CD4-positive, alpha-beta T cell (primary cell): ENCODE measurements at places on chromosomes 13 and 19.
A peak's percentile ranks its signal among the peaks of the same experiment; 100 is the strongest.

DNA sequence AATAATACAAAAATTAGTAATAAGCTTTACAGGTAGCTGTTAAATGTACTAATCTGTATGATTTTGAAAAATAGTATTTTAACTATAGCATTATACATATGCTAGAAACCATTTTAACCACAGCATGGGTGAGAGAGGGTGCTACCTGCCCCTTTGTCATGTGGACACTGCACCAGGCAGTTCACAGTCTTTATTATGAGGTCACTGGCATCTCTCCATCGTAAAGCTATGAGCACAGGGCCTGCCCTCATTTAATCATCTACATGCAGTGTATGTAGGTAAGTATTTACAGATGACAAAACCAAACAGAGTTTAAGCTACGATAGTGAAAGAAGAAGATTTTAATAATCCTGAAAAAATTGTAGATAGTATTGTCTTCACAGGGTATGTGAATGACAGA is 21.7 kb downstream of the EDNRB start:
- H3K36me3 ChIP-seq, result no peaks in the 10 kb centered on the region
- H3K27me3 ChIP-seq, result no peaks in the 10 kb centered on the region
- no peak overlapping the region for H3K27ac ChIP-seq
- H3K4me3 ChIP-seq, result no peak overlapping the region
- no peak for DNase-seq

GRCh38 chr19:9308091-9308770 is 1.4 kb downstream of the ZNF699 start:
- H3K4me3 ChIP-seq, result peak overlapping the region; percentile 94
- H3K27ac ChIP-seq, result no peak overlapping the region
- no peaks in the 10 kb centered on the region for H3K27me3 ChIP-seq
- H3K36me3 ChIP-seq, result peaks cover 21% of the 10 kb centered on the region
- H3K4me1 ChIP-seq, result peaks cover 27% of the 10 kb centered on the region

GRCh38 chr19:6267552-6268381 is 12.0 kb downstream of the MLLT1 start:
- peaks cover 8% of the 10 kb centered on the region for H3K4me1 ChIP-seq
- H3K27me3 ChIP-seq, result no peaks in the 10 kb centered on the region
- peaks cover 36% of the 10 kb centered on the region for H3K36me3 ChIP-seq
- DNase-seq, result no peak
- H3K27ac ChIP-seq, result no peak overlapping the region

- H3K27ac ChIP-seq, result no peak overlapping the region
- H3K36me3 ChIP-seq, result no peaks in the 10 kb centered on the region
- no peaks in the 10 kb centered on the region for H3K27me3 ChIP-seq
- H3K4me3 ChIP-seq, result no peak overlapping the region
- no peak for DNase-seq
These were observed 24.9 kb downstream of the GADD45B start for GRCh38 chr19:2500841-2501261.
